ENCODE measurements at places on chromosomes 5 and 9.

DNA sequence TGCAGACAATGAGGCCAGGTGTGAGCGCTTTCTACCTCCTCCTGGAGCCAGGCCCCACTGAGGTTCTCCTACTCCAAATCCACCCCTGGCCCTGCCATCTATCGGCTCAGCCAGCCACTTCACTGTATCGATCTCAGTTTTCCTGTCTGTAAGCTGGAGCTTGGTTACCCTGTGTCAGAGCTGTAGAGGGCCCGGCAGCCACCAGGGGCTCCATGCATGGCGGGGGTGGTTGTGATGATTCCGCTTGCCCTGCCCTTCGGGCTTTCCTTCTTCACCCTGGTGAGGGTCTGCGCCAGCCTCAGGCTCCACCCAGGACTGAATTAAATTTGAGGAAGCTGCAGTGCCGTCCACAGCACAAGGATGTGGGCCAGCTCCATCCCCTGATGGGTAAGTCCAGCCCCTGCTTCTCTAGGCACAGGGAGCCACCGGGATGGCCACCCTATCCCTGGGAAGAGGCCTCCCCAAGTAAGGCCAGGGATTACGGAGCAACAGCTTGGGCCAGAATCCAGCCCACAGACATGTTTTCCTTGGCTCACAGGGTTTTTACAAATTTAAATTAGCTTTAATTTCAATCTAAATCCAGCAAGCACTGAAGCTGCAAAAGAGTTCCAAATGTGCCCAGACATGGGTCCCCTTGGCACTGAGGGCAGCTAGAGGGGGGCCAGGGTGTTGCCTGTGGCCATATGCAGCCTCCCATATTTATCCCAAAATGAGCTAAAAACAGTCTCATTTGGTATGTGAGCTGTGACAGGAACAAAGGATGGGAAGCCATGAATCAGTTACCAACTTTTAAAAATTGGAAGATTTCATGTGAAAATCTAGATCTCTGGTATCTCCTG lies 89.1 kb upstream of the FBXW11 start:
- DNase-seq = no peak

GRCh38 chr9:111992523-111992922 lies 95.9 kb downstream of the UGCG start:
- DNase-seq = no peak

DNA sequence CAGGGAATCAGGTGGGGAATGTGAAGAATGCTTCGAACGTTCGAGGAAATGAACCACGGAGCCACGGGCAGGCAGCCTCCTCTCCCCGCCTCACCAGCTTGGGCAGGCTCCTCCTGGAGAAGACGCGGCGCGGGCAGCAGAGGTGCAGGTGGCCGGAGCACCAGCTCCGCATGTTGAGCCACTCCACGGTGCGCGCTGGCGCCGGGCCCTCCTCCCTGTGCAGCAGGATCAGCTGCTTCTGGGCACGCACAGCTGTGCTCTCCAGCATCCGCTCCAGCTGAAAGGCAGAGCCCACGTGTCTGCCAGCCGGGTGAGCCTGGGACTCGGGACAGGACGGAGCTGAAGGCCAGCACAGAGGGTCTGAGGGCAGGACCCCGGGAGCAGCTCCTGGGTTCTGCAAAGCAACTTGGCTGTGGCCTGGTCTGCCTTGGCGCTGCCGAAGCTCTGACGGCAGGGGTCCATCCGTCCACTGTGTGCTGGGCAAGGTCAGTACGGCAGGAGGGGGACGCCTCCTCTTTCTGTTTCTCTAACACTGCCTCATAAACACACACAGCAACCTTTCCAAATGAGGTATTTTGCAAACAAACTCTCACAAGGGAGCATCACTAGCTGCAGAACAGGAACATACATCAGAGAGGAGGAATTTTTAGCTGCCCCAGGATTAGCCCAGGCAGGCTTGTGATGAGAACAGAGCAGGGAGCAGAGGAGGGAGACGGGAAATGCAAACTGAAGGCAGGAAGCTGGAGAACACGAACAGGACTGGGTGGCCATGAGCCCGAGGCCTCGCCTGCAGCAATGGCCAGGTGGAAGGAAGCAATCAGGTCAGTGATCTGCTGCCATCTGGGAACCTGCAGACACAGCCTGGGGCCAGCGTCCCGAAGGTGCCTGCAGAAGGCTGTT lies 20.1 kb upstream of the NSMF start:
- no peak for DNase-seq

DNA sequence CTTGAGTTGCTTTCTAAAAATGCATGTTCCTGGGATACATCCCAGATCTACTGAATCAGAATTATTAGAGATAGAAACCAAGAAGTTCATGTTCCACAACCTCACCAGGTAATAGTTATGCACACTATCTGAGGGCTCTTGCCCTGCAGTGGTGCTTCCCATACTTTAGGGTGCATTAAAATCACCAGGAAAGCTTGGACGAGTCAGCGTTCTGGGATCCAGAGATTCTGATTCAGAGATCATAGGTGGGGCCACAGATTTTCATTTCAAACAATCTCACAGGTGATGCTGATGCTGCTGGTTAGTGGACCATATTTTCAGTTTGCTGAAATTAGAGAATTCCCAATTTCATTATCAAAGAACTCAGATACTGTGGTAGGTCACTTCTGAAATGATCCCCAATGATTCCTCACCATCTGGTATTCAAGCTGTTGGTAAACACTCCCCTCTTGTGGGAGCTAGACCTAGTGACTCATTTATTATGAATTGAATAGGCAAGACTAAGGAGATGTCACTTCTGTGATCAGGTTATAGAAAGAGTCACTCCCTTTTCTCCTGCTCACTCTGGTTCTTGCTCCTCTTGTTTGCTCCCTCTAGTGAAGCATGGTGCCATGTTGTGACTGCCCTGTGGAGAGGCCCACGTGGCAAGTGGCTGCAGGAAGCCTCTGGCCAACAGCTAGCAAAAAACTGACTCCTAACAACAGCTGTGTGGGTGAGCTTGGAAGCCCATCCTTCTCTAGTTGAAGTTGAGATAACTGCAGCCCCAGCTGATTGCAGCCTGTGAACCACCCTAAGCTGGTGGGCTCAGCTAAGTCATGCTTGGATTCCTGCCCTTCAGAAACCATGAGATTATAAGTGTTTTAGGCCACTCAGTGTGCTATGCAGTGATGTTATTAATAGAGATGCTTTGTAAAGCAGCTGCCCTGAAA lies 59.8 kb downstream of the SH3TC2 start:
- no peak for DNase-seq

GRCh38 chr5:99169309-99169708 lies 240.5 kb upstream of the CHD1 start:
- DNase-seq = no peak

Measured in right atrium auricular region (tissue), 2 donors.